ENCODE measurements at places on chromosomes 11 and 22.

DNA sequence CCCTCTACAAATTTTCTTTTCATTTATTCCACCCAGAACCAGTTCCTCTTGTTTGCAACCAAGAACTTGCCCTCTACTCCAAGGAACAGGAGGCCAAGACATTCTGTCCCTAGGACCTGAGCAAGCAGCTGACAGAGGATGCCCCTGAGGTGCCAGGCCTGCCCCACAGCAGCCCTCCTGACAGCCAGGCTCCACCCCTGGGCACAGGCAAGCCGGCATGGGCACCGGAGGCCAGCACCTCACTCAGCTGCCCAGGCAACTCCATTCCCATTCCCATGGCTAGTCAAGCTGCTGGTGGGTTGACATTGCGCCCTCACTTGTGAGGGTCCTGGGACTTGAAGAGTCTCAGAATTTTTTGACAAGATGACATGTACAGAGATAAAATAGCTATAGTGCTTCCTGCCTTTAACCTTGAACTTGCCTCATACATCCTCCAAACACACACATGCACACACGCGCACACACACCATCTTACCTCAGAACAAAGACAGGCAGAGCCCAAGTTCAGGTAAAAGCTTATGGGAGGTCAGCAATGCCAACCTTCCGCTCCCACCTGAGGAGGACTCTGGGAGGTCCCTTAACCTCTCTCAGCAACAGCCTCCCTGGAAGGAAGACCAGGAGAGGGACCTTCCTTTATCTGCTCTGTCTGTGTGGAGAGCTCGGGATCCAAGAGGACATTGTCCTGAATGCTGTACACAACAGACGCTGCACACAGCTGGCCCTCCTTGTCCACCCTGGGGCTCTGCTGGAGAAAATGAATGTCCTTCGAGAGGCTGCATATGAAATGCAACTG is 620.9 kb upstream of the CADM1 start:
- no peak for DNase-seq

GRCh38 chr11:111541254-111542061 is 938 bp downstream of the LAYN start:
- DNase-seq = no peak

DNA sequence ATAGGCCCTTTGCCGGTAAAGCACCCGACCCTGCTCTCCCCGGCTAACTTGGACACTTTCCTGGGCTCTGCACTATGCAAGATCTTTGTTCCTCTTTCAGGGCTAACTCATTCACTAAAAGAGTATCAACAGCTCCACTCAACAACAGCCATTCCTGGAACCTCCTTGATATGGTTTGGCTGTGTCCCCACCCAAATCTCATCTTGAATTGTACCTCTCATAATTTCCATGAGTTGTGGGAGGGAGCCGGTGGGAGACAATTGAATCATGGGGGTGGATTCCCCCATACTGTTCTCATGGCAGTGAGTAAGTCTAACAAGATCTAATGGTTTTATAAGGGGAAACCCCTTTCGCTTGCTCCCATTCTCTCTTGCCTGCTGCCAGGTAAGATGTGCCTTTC is 330.0 kb downstream of the TENM4 start:
- no peak for DNase-seq

GRCh38 chr11:111913997-111914396 is 1.5 kb downstream of the HSPB2 start:
- DNase-seq = peak; percentile 87

DNA sequence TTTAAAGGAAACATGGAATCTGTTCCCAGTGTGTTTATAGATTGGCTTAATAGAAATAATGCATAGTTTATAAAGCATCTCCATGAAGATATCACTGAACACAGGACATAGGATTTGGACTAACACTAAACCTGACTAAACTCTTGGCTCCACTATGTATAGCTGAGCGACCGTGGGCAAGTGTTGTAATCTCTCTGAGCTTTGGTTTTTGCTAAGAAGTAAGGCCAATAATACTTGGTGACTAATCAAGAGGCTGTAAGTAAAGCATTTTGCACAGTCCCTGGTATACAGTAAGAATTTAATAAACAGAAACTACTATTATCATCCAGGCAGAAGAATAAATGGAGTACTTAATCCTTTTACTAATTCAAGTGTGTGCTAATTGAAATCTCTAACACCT is 125.5 kb upstream of the MTMR2 start:
- no peak for DNase-seq

GRCh38 chr11:9575260-9576240 is 2.1 kb downstream of the WEE1 start:
- DNase-seq = peak; percentile 76

DNA sequence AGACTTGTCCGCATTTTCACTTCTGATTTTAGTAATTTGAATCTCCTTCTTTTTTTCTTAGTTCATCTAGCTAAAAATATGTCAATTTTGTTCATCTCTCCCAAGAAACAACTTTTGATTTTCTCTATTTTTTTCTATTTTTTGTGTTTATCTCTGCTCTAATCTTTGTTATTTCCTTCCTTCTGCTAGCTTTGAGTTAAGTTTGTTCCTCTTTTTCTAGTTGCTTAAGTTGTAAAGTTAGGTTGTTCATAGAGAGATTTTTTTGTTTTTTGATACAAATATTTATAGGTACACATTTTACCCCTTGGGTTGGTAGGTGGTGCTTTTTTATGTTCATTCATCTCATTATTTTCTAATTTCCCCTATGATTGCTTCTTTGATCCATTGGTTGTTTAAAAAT is 22.1 kb upstream of the XKR3 start:
- no peak for DNase-seq

DNA sequence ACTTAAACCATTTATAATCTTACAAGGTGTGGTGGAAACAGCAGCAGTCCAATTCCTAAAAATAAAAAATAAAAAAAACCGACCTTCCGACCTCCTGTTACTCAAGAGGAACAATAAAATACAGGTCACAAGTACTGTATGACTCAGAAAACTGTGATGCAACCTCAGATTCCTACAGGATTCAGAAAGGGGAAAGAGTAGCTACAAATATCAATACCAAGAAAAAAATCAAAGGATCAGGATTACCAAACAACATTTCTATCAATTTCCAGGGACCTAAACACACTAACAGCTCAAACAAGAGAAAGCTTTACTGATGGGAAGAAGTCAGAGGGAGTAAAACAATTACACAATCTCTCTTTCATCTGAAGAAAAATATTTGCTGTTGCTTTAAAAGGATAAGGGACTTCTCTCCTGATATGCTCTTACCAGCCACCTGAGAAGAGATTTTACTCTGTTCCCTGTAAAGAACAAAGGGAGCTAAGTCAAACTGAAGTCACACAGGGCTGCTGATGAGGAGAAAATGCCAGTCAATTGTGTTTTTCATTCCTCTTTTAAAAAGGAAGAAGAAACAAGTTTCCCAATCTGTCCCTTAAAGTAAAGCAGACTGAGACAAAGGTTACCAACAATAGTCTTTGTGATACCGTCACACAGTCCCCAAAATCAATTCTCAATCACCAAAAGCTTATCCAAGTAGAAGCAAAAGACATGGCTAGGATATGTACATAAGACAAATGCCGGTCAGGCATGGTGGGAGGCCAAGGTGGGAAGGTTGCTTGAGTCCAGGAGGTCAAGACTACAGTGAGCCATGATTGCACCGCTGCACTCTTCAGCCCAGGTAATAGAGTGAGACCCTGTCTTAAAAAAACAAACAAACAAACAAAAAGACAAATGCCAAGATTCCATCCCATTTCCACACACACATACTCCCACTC is 39.3 kb downstream of the AMBRA1 start:
- peak; percentile 78 for DNase-seq

- no peak for DNase-seq
Measured at GRCh38 chr22:41446057-41446501, 522 bp downstream of the TOB2 start.

- DNase-seq = no peak
Measured at GRCh38 chr22:28231441-28231840, 312.4 kb upstream of the PITPNB start.

DNA sequence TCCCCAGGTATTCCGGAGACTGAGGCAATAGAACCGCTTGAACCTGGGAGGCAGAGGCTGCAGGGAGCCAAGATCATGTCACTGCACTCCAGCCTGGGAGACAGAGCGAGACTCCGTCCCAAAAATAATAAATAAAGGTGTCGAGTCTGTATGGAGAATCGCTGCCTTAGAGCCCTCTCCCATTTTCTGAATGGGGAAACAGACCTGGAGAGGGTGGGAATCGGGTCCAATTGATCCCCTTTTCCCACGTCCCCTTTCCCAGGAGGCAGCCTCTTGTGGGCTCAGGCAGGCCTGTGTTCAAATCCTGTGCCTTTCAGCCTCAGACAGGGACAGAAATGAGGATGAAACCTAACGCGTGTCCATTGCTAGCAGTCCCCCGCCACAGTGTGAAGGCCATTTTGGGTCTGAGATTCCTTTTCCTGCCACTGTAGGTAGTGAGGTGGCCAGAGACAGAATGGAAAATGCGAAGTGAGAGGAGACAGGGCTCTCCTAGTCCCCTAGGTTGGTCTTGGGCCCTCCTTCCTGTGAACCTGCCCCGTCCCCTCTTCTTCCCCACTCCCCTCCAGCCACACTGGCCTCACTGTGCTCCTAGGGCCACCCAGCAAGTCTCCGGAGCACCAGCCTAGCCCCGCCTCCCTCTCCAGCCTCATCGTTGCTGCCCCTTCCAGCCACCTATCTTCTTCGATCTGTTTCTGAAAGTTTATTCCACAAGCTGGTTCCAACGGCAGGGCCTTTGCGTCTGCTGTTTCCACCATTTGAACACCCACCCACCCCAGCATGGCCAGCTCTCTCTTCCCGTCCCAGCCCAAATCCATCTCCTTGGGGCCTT is 2.7 kb upstream of the POLDIP3 start:
- DNase-seq = no peak

GRCh38 chr22:40285513-40285912 is 60.8 kb upstream of the ADSL start:
- DNase-seq = no peak

DNA sequence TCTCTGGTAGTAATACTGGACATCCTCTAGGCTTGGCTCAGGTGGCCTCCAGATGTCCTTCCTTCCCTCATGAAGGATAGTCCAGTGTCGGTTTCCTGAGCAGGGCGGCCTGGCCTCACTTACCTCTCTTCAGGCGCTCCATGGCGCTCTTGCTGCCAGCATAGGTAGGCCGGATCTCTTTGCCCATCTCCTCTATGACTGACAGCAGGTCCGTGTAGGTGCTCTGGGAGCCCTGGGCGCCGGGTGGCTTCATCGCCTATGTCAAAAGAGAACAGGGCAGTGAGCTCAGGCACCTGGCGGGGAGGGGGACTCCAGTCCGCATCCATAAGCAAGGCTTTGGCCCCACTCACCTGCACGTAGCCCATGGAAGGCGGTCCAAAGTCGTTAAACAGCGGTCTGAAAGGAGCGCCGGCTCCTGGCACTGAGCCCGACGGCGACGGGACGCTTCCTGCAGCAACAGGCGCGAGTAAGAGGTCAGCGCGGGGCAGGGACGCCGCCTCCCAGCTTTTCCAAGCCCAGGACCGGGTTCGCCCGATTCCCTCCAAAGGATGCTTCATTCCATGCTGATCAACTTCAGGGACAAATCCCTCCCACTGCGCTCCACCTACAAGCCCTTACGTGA is 609 bp downstream of the CDK2AP2 start:
- DNase-seq = no peak

- no peak for DNase-seq
Measured at GRCh38 chr22:33321466-33321865, 263.3 kb upstream of the SYN3 start.

DNA sequence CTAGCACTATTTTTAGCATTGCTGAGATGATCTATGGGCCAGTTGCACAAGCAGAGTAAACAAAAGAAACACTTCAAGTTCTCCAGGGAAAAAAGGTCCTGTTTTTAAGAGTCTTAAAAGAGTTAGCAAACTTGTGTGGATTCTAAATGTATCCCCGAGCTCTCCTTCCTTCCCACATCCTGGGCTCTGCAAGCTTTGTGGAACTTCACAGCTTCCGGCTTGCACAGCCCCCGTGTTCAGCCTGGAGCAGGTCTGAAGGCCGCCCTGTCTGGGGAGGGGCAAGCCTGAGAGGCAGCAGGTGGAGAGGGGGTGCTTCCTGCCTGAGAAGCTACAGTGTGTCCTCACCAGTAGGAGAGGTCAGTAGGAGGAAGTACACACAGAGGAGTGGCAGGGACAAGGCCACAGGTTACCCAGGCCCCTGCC is 35.1 kb upstream of the SUSD2 start:
- peak; percentile 68 for DNase-seq

DNA sequence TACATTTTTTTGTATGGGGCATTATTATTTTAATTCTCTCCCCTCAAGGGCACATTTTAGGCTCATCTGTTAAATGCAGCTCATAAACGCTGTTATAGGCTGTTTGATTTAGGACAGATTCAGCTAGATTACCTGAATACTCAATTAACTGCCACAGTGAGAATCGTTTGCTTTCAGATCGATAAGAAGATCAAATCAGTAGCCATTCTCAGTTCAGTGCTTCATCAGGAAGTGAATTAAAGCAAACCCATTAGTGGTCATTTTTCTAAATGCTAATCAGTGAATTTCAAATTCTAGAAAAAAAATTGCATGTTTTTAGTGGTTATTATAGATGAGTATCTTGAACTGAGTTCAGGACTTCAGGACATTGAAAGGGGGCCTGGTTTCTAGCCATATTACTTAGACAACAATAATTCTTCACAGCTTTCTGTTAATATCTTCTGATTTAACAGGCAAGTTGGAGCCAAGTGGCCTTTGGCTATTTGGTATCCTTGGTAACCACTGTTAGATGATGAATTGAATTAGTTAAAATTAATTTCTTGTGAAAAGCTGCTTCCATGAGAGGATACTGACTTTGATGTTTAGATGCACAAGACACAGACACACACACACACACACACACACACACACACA is 18.6 kb downstream of the SYT9 start:
- no peak for DNase-seq

DNA sequence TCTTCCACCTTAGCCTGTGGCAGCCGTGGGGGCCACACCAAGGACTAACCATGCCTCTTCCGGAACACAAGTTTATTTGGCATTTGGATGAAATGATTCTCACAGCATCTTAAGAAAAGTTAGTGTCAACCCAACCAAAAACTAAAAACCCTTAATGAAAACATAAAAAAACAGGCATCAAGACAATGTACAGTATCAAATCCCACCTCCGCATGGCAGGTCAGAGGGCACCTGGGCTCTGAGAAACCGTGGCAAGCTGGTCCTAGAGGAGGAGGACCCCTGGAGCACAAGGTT is 86.0 kb downstream of the DGCR2 start:
- no peak for DNase-seq

GRCh38 chr11:100328626-100329340 is 358.3 kb upstream of the ARHGAP42 start:
- no peak for DNase-seq

DNA sequence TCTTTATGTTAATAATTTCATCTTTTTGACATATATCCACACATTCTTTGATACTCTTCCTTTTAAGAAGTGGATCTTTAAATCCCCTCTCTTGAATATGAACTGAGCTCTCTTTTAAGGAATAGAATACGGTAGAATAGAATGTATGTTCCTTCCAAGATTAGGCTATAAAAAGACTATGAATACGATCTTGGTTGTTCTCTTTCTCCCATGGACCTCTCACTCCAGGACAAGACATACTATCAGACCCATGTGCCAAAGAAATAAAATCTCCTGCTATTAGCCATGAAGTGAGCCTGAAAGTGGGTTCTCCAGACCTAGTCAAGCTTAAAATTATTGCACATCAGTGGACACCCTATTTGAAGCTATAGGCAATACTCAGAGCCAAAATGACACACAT is 392.2 kb upstream of the ANO3 start:
- no peak for DNase-seq

- DNase-seq = no peak
Measured at GRCh38 chr11:121538054-121538453, 85.3 kb upstream of the SORL1-AS1 start.

- no peak for DNase-seq
Measured at GRCh38 chr11:107078375-107078774, 60.1 kb upstream of the GUCY1A2 start.

All from stromal cell of bone marrow (primary cell).